GDM1 (cell line): ENCODE measurements at places on chromosomes 4 and X.

DNA sequence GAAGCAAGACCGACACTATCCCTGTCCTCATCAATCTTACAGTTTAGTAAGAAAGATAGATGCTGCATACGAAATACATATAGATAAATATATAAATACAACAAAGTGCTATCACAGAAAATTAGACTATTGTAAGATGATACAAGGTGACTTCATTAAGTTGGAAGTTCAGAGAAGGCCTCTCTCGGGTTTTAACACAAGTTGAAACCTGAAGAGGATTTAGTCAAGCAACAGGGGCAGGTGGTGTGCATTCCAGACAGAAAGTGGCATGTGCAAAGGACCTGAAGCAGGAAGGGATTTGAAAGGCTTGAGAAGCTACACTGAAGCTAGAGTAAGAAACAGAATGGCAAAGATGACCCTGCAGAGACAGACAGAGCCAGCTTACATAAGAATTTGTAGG lies 36.5 kb downstream of the USP46 start:
- no peak for DNase-seq

DNA sequence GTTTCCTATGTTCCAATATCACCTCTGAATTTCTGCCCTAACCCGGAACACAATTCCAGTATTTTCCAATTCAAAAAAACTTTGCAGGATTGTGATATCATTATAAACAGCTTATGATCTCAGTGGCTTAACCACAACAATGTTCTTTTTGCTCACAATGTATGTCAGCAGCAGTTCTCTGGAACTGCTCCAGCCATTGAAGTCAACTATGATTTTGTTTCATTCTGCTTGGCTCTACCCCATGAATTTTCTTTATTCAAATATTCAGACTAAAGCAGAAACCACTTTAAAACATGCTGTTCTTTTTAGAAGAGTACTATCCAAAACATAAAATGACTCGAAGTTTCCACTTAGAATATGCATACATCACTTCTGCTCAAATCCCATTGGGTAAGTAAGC lies 1611.1 kb downstream of the ARAP2 start:
- no peak for DNase-seq

DNA sequence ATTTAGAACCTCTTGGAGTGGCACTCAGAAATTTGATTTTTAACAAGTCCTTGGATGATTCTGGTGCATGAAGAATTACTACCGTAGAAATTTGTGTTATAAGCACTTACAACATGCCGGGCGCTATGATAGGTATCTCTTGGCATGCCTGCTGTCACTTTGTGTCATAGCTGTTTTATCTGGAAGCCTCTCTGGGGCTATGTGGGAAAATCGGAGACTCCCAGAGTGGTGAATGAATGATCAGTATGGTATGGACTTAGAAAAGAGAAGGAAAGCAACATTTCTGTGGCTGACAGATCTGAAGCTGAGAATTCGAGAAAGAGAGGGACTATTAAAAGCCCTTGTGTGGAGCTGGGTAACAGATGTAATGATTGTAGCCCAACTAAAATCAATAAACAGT lies 177.4 kb upstream of the MAMLD1 start:
- DNase-seq: no peak

DNA sequence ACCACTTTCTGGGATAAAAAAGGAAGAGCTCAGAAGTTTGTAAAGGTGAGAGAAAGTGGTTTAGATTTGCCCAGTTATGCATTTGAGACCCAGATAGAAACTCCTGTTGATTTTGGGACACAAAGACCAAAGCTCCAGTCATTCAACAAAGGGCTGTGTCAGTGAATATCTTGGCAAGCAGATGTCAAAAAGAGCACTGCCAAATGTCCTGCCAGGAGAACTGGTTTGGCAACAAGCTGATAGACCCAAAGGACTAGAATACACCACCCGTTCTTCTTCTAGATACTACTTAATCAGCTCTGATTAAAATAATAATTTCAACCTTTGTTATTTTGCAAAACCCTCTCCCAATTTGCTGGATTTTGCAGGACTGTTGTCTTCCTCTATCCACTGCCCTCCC lies 121.4 kb downstream of the NHS start:
- DNase-seq: no peak

DNA sequence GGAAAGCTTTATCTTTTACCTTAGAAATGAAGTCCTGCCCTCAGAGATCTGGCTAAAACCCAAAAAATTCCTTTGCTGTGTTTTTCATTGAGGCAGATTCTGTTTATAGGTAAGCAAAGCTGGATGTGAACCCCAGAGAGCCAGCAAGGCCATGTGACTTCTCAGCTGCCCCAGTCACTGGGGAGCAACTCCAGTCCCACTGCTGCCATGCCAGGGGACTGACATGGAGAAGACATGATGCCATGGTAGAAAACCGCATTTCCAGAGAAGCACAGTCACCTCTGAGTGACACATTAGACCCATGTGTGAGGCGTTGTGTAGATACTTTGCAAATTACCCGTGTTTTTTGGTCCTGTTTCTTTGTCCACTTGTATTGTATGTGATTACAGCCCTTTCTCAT lies 45.4 kb downstream of the PTTG2 start:
- DNase-seq: no peak

GRCh38 chrX:20218836-20219505 lies 47.7 kb downstream of the RPS6KA3 start:
- no peak for DNase-seq
